Stimulated activated CD4-positive, alpha-beta T cell treated with anti-CD3 and anti-CD28 coated beads, Interleukin-1b, Interleukin-23, amount 100 ng/mL, for 1 hour (primary cell): ENCODE measurements at places on chromosomes 13 and 19.

- DNase-seq = no peak
These were observed 51.1 kb downstream of the LMO7 start for GRCh38 chr13:75687150-75687763.

GRCh38 chr19:1459479-1459878 is 9.6 kb downstream of the APC2 start:
- DNase-seq = no peak

- no peak for DNase-seq
These were observed 9.4 kb downstream of the BCL3 start for GRCh38 chr19:44757735-44758505.

GRCh38 chr13:61170856-61171255 is 244.8 kb downstream of the PCDH20 start:
- DNase-seq = no peak

DNA sequence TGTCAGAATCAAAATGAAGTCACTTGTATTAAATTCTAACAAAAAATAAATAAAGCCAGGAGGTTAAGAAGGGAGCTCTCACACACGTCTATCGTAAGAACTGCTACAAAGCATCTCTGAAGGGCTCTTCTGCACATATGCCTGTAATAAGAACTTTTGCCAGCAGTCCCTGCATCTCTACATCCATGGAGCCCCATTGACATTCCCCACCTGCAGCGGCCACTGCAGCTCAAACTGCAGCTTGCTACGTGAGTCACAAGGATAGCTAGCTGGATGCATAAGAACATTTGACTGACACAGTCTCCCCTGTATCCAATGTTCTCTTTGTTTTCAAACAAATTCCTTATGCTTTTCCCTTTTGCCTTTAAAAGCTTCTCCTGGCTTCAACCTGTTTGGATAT is 68.3 kb downstream of the DNAJC3 start:
- no peak for DNase-seq

DNA sequence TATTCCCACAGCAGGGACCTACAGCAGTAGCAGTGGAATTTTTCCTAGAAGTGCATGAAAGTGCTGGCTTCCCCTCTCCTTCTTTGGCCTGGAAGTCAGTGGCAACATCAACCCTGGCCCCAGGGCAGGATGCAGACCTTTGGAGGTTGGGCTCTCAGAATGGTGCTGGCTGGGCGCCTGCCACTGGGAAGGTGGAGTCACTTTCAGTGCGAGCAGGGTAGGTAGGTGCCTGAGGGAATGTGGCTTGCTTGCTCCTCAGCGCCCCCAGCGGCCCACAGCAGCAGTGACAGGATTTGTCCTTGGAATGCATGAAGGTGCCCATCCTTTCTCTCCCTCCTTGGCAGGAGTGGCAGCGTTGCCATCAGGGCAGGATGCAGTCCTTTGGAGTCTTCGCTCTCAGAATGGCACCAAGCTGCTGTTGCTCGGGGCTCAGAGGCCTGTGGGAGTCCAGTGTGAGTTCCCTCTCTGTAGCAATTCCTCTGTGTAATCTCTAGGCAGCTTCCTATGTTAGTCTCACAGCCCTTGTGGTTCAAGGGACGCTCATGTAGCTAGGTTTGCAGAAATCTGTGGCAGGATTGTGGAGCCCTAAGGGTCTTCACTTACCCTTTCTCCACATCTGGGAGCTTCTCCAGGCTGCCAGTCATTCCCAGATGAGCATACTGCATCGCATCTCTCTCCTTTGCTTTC is 354.4 kb upstream of the DACH1 start:
- no peak for DNase-seq

- DNase-seq = no peak
These were observed 799 bp upstream of the C1QTNF9B start for GRCh38 chr13:23898101-23898500.

DNA sequence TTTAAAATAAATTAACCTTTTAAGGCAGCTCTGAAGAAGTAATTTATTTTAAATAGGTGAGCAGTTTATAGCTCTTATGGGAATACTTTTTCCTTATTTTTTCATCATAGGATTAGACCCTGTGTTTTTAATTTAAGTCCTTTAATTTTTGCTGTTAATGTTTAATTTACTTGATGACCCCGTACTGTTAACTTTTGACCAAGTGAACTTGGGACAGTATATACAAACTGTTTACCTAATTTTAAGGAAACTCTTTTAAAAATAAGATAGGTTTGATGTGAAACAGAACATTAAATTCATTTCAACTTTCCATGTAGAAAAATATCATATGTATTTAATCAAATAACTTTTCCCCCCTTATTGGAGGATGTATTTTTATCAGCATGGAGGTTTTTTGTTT is 74.4 kb downstream of the KCNRG start:
- no peak for DNase-seq

DNA sequence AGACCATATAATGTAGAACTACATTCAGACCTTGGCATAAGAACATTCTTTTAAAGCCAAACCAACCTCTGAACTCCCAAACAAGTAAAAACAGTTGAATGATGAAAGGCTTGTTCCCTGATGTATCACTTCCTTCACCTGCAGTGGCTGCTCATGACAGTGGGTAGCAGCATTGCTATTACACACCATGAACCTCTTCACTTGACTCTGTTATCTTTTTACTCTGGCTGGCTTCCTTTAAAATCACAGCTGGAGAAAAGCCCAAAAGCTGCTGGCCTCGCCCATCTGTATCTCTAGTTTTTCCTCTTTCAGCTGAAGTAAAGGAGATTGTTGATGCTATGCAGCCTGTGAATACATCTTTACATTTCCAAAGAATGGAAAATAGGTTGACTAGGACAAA is 22.6 kb downstream of the THSD1 start:
- DNase-seq = no peak

DNA sequence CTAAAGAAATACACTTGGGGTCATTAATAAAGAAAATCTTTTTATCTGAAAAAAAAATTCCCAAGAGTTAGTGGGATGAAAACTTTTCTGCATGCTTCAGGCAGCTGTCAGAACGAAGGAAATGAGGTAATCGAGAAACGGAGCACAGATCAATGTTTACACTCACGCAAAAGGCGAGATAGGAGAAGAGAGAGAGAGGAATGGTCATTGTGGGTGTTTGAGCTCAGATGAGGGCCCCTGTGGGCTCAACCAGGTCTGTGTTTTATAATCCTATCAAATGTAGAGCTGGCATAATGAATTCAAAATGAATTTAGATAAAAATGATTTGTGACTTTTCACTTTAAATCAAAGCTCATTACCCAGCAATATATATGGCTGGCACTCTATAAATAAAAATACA is 6.3 kb upstream of the RXFP2 start:
- no peak for DNase-seq

GRCh38 chr19:17155251-17155650 is 59.9 kb upstream of the USE1 start:
- DNase-seq = no peak

DNA sequence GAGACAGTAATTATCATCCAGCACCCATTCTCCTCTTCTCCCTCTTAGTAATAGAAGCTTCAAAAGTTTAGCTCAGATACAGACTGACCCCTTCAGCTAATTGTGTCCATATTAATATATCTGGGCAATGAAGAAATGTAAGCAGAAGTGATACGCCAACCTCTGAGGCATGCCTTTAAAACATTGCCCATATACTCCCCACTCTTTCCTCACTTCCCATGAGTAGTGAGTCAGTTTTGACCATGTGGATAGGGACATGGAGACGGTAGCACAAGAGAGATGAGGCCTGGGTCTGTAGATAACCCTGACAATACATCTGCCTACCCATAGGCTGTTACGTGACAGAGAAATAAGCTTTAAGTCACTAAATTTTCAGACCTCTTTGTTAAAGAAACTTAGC is 147.6 kb downstream of the KCTD12 start:
- no peak for DNase-seq

DNA sequence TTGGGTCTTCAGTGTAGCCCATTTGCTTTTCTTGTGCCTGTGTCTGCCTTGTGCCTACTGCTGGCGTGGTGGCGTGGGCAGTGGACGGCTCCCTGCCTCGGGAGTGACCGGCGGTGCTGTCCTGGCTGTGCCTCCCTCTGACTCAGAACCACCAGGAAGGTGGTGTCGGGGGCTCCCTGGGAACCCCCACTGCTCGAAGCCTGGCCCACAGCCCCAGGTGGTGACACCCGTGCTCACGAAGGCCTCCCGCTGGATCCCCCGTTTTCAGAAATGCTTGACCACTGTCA is 5.1 kb upstream of the AMH start:
- DNase-seq = no peak

DNA sequence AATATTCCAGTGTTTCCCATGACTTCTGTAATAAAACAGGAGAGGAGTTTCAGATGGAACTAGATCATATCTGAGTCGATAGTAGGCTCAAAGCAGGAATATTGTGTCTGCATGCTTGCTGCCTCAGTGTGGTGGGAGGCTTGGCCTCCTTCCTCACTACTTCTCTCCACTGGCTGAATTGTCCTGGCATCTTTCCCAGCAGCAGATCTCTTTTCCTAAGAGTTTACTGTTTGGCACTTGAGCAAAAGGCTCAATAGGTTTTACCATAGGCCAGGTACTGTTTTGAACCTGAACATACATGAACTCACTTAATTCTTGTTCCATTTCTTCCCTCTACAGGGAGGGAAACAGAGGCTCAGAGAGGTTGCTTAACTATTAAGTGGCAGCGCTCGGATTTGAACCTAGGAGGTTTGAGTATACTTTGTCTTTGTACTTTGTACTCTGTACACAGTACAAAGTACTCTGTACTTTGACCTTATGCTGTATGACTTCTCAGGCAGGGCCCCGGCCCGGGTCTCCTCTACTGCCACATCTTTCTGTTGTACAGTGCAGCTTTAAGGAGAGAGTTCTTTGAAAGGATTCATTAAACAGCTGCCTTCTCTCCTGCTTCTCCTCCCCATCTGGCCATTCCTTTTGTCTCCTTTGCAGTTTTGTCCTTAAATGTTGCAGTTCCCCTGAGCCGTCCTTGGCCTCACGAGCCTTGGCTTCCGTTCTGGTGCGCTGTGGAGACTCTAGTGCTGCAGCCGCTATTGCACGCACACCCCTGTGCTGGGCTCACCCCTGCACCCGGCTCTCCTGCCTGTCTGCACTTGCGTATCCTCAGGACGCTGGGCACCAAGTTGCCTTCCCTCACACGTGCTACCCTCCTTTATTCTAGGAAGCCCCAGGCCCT is 8.1 kb downstream of the B3GLCT start:
- no peak for DNase-seq

DNA sequence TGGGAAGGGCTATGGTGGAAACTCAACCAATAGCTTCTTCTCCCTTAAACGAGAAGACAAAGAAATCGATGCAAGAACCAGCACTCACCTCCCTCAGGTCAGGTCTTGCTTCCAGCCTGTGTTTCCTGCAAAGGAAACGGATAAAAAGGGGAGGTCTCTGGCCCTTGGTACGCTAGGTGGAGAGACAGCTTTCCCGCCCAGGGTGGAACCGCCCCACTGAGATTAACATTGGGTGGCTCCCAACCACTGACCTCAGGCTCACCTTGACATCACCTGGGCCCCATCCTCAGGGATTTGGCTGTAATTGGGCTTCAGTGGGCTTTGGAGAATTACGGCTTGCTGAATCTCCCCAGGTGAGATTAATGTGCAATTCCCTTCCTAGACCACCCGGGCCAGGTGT is at the start of gene NLRP7:
NLRP7 (minus strand) TSS at position 150 of the 400 bp plus-strand sequence.
- DNase-seq = no peak

DNA sequence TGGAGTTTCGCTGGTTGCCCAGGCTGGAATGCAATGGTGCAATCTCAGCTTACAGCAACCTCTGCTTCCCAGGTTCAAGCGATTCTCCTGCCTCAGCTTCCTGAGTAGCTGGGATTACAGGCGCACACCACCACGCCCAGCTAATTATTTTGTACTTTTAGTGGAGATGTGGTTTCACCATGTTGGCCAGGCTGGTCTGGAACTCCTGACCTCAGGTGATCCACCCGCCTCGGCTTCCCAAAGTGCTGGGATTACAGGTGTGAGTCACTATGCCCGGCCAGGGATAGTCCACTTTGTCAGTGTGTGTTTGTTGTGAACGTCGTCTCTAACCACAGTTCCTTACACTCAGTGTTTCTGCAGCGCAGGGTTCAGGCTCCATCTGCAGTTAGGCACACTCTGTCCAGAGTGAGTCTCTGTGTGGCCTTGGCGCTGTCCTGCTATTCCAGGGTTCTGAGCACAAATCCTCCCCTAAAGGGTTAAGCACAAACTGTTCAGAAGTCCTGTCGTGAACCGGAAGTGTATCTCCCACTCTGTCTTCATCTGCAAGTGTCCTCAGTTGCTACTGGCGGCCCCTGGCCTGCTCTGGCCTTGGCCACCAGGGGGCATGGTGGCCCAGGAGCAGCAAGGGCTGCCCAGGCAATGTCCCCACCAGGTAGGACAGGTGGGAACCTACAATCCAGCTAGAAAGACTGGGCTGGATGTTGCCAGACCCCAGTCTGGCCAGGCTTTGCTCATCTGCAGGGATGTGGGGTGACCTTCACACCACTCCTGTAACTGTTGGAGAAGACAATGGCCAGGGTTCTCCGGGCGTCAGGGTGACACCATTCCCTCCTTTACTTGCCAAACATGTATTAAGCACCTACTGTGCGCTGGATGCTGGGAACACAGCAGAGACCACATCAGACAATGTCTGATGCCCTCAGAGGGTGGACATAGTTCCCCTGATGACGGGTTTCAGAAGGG is 38.8 kb upstream of the GATAD2A start:
- peak; percentile 42 for DNase-seq

- no peak for DNase-seq
These were observed 26.0 kb downstream of the CERS1 start for GRCh38 chr19:18869781-18870530.

GRCh38 chr13:73973156-73973555 is 161.0 kb downstream of the KLF12 start:
- DNase-seq = no peak

DNA sequence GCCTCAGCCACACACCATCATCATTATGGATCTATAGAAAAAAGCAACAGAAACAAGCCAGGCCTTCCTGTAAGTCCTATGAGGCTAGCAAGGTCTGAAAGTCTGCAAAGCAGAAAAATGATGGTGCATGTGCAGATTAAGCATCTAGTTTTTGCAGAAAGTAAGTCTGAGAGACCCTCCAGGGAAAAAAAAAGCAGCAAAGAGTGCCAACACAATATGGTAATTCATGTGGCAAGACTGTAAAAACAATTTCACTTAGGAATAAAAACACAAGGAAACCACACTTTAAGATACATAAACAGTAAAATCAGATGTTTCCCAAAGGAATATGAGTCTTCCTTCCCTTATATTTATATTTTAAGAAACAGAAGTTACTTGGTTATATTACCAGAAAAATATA is 112.3 kb upstream of the FBXL3 start:
- no peak for DNase-seq

GRCh38 chr19:49927526-49928264 is 1.3 kb upstream of the ATF5 start:
- DNase-seq = no peak

- DNase-seq = no peak
These were observed 233.9 kb downstream of the ZIC5 start for GRCh38 chr13:99737481-99738245.

- DNase-seq = no peak
These were observed 194.5 kb downstream of the NBEA start for GRCh38 chr13:35136585-35136984.

- no peak for DNase-seq
These were observed 16.2 kb downstream of the RB1 start for GRCh38 chr13:48319531-48320398.

- no peak for DNase-seq
These were observed 491.3 kb upstream of the KLF12 start for GRCh38 chr13:74625541-74625940.
